ENCODE measurements at places on chromosomes 3 and 15.

DNA sequence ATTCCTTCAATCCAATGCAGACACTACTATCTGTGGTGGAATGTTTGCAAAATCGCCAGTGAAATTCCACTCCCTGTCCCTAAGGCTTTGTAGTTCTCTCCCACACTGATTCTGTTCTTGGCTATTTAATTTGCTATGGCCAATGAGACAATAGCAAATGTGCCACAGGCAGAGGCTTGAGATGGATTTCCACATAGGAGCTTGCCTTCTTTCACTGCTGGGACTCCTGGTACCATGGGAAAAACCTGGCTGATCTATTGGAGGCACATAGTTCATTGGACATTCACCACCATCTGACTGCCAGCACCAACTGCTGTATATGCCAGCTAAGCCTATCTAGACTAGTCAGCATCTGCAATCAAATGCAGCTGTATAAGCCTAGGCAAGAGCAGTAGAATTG lies 103.8 kb downstream of the NR1D2 start:
- DNase-seq: no peak

DNA sequence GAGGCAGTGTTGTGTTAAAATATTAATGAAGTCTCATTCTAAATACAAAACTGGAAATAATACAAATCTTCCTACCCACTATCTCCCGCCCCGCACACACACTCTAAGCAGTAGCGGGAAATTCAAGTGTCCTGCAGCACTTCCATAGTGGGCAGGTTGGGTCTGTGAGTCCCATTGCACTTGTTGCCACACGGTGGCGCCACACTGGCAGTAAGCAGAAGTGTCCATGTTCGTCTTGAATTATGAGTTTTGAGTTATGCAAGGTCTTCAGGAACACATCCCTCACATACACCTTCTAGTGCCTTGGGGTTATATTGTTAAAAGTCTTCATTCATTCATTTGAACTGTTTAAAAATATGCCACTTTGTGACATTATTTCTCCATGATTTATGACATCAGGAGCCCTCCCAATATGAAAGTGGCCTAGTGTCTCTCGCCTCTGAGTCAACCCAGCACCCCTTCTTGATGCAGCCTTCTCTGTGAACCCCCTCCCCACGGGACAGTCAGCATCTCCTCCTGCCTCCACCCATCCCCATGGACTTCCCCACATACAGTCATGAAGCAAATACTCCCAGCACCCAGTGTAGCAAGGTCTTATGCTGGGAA lies 17.6 kb upstream of the CCDC174 start:
- DNase-seq: peak; percentile 54

DNA sequence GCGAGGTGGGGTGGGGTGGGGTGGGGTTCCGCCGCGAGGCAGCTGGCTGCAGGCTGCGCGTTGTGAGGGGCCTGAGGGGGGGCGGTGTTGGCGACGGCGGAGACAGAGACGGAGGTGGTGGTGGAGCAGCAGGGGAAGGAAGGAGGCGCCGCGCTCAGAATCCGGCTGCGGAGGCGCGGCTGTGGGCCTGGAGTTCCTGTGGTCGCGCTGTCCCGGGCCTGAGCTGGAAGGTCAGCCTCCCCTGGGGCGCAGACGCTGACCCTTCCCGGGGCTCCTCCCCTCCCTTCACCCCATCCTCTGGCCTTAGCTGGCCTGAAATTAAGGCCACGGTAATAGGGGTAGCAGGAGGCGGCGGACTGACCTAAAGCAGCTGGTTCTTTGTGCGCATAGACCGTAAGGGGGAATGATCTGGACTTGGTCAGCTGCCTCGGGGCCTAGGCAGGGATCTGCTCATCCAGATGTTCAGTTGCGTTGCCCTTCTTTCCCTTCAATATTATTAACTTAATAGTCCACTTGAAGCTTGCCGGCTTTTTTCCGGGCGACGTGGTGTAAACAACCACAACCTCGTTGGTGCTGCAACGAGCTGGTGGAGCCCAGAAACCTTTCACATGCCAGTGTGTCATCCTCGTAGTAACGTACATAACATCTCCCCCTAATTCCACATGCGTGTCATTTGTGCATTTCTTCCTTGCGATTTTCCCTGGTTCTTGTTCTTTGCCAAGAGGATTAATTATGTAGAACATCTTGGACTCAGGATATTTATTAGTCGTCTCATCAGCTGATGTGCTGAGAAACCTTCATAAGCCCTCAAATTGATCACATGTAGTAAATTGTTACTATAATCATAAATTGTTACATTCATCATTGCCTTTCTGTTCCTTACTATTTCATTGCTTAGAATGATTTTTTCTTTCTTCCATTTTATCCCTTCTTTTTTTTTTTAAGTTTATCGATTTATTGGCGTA lies 626 bp downstream of the SEC62 start:
- DNase-seq: peak; percentile 30

GRCh38 chr3:160157321-160157720 lies 67.9 kb upstream of the C3orf80 start:
- DNase-seq: no peak

GRCh38 chr15:52797625-52798501 lies 7.7 kb upstream of the ONECUT1 start:
- no peak for DNase-seq

DNA sequence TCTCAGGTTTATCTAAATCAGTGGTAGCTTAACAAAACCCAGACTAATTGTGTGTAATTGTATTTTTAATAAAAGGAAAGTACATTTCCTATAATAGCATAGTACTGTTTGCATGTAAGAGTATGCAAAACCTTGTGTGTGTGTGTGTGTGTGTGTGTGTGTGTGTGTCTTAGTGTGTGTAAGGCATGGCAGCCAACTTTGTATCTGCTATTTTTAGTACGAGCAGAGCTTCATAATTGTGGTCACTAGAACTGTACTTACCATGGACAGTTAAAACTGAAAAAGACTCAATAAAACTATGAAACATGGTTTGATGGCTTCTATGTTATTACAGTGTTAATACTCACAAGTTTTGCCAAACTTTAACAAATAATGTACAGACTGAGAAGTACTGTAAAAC lies 6.2 kb downstream of the P2RY1 start:
- no peak for DNase-seq

DNA sequence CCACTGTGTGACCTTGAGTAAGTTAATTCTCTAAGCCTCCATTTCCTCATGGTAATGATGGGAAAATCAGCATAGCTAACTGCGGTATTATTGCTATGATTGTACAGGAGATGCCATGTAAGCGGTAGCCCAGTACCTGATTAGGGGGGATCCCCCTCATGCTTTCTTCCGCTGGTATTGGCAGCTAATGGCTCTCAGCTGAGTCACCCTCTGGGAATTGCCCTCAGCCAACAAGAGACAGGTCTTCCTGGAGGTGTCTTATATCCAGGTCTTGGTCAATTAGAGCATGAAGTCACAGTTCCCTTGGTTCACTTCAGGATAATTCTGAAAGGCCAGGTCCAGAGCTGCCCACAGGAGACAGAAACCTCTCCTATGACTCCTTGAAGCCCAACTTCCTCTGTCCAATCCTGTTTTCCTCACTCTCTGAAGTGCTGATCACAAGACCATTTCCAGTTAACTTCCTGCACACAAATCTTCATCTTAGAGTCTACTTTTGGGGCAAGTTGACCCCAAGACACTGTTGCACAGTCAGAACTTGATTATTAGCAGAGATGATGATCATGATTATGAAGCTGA lies 724.7 kb upstream of the ZNF385D start:
- DNase-seq: no peak

DNA sequence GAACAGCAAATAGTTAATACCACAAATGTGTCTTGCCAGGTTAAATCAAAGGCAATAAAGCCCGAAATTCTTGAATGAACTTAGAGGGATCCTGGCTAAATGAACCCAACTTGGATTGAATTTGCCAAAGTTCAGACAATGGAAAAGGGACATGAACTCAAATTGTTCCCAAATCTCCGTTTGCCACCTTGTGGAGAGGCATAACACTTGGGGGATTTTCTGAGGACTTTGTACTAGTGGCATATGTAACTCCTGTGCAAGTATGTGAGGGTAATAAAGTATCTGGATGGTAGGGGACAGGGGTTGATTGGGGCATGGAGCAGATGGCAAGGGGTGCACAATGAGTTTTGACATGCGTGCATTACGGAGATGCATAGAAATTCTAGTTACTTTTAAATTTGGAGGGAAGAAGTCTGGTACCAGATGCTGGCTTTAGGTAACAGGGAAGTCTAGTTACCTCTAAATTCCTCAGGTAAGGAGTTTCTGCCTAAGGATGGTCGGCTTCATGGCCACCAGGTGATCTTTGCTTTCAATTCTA lies 1.2 kb upstream of the TCAIM start:
- no peak for DNase-seq

DNA sequence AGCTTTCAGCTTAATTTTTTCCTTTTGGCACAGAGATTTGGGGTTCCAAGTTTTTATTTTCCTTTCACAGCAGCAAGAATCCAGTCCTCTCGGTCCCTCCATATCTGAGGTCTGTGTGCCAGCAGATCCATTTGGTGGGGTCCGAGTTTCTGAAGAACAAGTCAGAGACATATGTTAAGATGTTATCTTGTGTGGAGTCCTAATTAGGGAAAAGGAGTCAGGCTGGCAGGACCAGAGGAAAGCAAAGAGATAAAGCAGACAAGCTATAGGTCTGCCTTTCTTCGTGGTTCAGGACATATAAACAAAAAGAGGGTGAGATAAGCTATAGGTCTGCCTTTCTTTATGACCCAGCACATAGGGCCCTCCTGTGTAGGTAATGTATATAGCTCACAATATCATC lies 54.9 kb downstream of the TMED3 start:
- no peak for DNase-seq

DNA sequence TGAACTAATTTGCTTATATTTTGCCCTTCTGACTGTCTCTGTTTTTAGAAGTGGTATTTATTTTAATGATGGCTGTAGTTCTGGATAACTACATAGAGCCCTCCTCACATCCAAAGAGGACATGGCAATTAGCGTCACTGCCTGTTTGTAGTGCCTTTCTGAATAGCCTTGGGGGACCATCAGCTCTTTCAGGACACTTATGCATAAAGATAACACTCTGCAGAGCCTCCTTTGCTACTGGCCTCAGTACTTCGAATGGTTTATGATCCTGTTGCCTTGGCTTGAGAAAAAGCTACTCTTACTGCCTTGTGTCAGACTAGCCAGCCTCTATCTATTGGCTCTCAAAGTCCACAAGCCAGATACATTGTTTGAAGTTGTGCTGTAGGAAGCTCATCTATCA lies 105.4 kb upstream of the SPRED1 start:
- DNase-seq: no peak

DNA sequence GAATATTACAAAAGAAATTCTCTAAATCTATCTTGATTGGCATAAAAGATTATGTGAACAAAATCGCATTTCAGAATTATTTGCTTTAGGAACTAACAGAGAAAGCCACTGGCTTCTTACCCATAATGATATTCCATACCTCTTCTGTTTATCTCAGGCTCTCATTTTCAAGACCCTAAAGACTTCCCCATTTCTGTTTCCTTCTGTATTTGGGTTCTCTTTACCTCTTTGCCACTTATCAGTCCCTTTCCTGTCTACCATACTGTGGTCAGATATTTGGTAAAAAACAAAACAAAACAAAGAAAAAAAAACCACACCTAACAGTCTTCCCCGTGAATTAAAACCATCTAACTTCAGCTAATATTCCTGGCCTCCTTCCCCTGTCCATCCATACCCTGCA lies 108.5 kb downstream of the LRRC28 start:
- DNase-seq: no peak

Data from CD4-positive, alpha-beta T cell treated with Interleukin-15 for 1 hour (primary cell).